ENCODE measurements at places on chromosomes 7 and 10.
A peak's percentile ranks its signal among the peaks of the same experiment; 100 is the strongest.

DNA sequence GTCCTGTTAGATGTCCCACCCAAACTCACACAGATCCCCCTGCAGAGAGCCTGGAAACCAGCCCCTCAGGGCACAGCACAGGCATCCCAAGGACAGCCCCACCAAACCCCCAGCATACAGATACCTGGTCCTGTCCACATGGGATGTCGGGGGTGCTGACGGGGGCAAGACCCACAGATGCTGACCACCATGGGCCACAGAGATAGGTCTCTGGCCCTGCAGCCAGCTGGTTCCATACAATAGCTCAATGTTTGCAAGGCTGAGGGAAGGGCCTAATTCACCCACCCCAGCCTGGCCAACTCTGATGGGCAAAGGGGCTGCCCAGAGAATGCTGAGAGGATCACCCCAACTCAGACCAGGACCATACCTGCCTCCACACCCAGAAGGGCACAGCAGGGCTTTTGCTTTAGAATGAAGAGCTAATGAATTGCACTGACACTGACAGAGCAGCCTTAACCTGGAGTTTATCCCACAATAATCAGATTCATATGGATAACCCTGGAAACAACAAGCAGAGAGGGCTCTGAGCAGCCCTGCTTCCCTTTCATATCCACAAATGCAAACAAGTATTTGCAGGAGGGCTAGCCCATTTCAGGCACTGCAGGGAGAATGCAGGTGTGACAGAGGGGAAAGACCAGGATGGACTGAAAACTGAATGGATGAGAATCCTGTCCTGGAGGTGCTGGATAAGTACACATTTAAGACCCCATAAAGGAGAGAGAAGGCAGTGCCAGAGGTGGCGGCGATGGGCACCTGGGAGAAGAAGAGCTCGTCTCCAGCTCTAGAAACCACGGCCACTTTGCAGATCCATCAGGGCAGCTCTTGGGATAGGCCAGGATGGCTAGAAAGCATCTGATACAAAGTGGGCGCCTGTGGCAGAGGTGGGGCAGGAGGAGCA is 126.7 kb downstream of the TNS3 start:
- DNase-seq = no peak

DNA sequence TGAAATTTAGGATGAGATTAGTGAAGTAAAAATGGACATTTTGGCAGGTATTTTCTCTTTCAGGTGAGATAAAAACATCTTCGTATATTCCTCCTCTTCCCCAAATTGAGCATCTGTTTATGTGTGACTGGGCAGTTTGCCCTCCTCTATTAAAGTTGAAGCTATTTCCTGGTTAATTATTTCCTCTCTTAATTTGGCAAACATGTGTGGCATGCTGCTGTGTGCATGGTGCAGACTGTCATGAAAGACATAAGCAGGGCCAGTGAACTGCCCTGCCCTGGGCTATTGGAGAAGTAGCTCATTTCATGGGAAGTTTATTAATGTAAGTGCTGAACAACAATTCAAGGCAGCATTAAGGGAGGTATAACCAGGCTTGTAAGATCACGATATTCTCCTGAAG is 52.6 kb downstream of the EVX1 start:
- no peak for DNase-seq

DNA sequence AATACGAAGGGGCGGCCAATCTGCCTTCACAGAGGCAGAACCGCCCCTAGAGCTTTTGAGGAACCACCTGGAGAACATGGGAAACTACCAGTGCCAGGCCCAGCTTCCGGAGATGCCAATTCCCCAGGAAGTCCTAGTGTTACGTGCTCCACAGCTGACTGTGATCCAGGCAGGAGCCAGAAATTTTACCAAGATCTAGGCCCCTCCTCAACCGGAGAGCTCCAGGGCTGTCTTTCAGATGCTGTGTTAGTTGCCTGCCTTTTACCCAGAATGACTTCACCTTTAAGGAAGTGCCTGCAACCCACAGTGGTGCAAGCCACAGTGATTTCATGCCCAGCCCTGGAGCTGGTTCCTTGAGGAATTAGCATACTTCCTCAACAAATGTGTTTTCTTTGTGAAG is 62.9 kb downstream of the ELMO1 start:
- no peak for DNase-seq

DNA sequence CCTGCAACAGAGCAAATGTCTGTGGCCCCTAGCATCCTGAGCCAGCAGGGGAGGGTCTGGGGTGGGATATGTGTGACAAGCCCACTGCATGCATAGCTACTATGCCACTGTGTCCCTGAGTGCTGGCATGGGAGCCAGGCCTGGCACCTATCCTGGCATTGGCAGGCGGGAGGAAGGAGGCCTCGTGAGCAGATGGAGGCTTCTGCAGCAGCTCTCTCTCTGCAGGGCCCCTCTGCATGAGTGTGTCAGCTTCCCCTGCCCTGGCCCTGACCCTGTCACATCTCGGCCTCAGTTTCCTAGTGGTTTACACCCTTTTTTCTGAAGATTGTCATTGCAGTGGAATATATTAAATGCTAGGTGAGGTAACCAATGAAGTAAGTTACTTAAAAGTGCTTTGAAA is 13.1 kb upstream of the IMPDH1 start:
- no peak for DNase-seq

GRCh38 chr10:11208243-11208642 is 190.6 kb downstream of the CELF2 start:
- no peak for DNase-seq

DNA sequence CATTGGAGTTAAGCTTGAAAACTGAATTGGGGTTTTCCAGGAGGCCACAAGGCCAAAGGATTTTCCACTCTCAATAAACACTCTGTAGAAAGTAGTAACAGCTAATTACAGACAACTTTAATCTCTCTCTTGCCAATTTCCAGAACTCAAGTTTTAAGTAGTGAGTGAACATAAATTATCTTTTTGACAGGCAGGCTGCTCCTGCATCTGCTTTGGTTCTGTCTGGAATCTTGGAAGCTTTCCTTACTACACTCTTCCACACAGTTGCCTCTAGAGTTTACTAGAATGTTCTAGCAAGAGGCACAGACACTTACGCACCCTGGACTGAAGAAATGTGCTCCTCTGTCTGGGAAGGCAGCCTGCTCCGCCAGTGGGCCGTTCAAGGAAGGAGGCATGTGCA is 90.5 kb upstream of the WAC start:
- no peak for DNase-seq

DNA sequence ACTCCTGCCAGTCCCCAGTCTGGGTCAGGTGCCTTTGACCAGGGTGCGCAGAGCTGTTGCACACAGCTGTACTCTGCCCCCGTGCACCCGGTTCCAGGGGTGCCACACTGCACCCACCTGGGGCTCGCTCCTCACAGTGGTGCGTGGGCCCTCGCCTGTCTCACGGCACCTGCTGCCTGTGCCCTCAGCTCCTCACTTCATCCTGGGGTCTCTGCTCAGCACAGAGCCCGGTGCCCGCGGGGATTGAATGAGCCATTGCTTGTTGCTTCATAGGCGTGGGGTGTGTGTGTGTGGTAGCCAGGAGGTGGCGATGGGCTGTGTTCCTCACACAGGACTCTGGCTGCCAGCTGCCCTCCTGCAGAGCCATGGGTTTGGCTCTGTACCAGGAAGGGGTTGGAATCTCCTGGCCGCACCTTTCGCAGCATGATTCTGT is 18.5 kb downstream of the EIF3B start:
- no peak for DNase-seq

DNA sequence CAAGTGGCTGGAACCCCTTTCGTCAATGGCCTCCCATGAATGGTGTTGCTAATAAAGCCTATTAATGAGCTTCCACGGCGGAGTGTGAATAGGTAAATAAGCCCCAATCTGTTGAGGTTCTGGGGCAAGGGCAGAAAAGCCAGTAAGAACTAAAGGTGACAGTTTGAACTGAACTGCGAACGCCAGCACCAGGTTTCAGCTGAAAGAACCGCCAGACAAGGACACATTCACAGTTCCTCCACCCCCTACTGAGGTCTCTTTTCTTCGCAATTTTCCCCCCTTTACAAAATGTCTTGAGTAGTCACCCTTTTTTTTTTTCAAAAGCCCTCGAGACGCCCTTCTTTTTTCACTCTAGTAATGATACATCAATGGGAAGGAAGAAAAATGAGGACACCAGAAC is 2.4 kb upstream of the FGFR2 start:
- no peak for DNase-seq

DNA sequence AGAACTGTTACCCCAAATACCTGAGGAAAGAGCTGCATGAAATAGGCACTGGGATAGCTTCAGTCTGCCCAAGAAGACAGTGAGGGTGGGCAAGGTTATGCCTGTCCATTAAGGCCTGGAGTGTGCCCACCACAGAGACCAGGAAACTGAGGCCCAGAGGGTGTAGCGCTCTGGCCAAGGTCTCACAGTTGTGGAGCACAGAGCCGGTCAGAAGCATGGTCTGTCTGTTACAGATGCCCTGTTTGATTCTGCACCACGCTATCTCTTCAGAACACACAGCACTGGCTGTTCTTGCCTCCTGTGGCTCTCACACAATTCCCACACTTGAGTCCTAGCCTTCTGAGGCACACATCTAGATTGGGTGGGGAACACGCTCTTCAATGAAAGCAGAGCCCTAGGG is 261.4 kb downstream of the GRID1 start:
- no peak for DNase-seq

- DNase-seq = no peak
Observed at GRCh38 chr10:119431034-119431772, 111.3 kb downstream of the RGS10 start.

DNA sequence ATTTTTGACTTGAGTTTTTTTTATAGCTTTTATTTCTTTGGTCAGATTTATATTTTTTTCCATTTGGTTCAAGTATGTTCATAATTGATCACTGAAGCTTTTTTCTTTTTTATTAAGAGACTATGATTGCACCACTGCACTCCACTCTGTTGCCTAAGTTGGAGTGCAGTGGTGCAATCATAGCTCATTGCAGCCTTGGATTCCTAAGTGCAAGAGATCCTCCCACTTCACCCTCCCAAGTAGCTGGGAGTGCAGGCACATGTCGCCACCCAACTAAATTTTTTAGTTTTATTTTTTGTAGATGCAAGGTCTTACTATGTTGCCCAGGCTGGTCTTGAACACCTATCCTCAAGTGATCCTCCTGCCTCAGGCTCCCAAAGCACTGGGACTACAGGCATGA is 97.7 kb upstream of the KIF5B start:
- no peak for DNase-seq

DNA sequence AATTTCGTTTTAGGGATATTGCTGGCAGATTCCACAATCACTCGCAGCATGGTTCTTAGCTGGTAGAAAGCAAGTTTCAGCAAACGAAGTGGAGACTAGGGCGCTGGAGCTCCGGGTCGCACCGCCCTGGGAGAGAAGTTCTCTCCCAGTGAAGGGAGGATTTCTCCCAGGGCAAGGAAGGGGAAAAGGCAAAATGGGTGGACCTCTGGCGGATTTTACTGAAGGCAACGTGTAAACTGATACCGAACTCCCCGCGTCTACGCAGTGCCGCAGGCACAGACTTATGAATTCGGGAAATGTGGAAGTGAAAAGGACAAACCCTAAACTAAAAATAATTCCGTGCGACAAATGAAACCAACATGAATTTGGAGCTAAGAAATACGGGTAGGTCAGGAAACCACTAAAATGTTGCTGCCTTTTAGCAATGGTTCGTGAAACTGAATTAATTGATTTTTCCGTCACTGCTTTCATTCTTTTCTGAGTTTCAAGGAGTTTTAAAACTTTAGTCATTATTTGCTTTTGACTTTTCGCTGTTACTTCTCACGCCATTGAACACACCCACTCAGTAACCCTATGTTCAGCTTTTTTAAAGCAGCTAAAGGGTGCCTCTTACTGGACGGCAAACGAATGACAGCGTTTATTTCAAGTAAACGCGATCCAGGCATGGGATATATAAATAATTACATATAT is at the start of gene MYOF:
MYOF (minus strand) TSS at position 190 of the 690 bp plus-strand sequence; CDS start at position 50, 140 bp downstream.
- DNase-seq = peak; percentile 12

DNA sequence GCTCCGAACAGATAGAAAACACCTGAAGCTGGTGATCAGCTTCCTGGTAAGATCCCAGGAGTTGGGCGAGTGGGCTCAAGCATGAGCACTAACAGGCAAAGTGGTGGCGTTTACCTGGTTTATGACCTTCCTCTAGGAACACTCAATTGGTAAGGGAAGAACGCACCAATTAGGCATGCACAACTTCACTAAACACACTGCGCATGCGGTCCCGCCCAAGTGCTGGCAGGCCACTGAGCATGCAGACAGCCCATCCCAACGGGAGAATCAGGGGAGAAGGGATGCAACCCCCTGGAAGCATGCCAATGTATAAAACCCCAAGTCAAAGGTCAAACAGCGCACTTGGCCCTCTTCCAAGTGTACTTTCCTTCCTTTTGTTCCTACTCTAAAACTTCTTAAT is 70.4 kb downstream of the LYZL2 start:
- no peak for DNase-seq

- no peak for DNase-seq
Observed at GRCh38 chr7:158586499-158587161, 993 bp downstream of the PTPRN2 start.

DNA sequence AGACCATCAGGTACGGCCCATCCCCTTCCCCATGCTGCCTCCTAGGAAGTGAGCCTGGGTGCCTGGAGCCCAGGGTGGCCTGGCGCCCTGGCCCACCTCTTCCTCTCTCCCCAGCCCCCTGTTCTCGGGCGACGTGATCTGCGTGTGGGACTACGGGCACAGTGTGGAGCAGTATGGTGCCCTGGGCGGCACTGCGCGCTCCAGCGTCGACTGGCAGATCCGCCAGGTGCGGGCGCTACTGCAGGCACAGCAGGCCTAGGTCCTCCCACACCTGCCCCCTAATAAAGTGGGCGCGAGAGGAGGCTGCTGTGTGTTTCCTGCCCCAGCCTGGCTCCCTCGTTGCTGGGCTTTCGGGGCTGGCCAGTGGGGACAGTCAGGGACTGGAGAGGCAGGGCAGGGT is 17.0 kb downstream of the ASL start:
- no peak for DNase-seq

- peak; percentile 88 for DNase-seq
Observed at GRCh38 chr7:74173866-74174605, at the start of gene EIF4H. Gene EIF4H (plus strand): TSS chr7:74174356. CDS start chr7:74174384, 28 bp downstream.

DNA sequence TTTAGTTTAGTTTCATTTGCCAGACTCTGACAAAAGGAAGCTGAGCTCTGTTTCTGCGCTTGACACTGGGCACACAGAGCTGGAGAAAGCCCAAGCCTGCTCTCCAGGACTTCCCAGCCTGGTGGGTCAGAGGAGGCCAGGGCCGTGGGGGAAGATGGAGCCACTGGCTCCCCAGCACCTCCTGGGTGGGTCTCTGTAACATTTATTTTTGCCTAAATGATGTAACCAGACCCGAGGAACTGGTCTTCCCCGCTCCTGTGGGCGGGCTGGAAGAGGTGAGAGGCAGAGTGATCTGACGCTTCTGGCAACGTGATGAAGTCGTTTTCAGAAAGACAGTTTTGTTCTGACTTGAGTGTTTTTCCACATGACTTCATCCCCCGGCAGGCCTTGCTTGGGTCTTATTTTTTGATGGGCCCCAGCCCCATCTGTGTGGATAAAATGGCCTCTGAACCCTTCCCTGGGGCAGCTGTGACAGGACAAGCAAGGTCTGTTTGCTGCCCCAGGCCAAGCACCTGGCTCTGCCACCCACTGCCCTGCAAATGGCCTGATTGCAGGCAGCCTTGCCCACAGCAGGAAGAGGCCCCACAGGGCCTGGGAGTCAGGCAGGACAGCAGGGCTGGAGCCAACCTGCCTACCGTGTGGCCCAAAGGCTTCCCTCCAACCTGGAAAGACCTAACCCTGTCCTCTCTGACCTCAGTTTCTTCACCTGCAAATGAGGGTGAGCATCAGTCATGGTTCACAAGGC is 304.9 kb upstream of the ZMIZ1 start:
- DNase-seq = no peak

- no peak for DNase-seq
Observed at GRCh38 chr10:121927318-121927840, 452 bp downstream of the ATE1 start.
